ENCODE measurements at places on chromosomes 5 and 9. TPM values are rescaled to one million over a fixed set of nuclear protein-coding genes. Genes with fewer than 3 reads are reported as not detected.

DNA sequence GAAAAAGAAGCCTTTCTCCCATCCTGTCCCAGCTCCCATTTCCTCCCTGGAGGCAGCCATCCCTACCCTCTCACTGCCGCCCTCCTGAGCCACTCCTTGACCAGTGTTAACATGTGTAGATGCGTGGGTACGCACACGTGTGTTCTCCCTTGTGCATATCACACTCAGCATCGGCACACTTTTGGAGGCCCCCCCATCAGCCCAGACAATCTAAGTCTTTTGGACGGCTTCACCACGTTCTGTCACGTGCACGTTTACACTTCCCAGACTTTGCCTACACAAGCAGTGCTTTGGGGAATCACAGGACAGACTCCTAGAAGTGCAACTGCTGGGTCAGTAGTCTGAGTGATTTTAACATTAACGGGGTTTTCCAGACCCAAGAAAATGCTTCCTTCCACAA is 18.0 kb downstream of the HRH2 start:
- no peak for DNase-seq

TMEFF1 gene
- total RNA-seq = 0.20 TPM

GRCh38 chr9:137556069-137556838 is 4.6 kb downstream of the MRPL41 start:
- peak; percentile 83 for DNase-seq

GRCh38 chr9:136975644-136976043 is 1.7 kb upstream of the PTGDS start:
- DNase-seq = no peak

- DNase-seq = peak; percentile 81
Measured at GRCh38 chr9:124286292-124286931, 28.7 kb downstream of the NEK6 start.

HTR4 gene
- total RNA-seq = not detected

GPR21 gene
- total RNA-seq = 0.55 TPM

GRCh38 chr9:69276775-69277174 is 48.2 kb upstream of the ENTREP1 start:
- no peak for DNase-seq

GRCh38 chr5:43171926-43172325 is 20.1 kb upstream of the NIM1K start:
- DNase-seq = no peak

NR2F1-AS1 gene
- 1.8 TPM for total RNA-seq

CENPK gene
- 0.25 TPM for total RNA-seq

- no peak for DNase-seq
Measured at GRCh38 chr9:94888775-94889174, 162.3 kb downstream of the AOPEP start.

DNA sequence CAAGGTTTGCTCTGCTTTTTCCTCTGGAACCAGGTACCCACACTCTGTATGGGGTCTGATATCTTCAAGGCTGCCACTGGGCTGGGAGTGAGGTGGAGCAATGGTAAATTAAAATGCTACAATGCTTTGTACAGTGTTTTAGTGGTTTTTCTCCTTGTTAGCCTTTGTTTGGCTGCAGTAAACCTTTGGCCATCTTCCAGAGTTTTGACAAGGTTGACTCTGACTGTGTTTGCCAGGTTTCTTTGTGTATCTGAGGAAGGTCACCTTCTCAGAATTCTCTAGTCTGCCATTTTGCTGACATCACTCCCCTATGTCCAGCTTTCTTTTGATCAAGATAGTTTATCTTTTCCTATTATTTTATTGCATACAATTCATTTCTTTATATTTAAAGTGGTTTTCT is 11.2 kb downstream of the SPATA31D1 start:
- no peak for DNase-seq

GRCh38 chr5:2579126-2579525 is 172.4 kb downstream of the IRX2 start:
- no peak for DNase-seq

C1QTNF2 gene
- total RNA-seq = not detected

DNA sequence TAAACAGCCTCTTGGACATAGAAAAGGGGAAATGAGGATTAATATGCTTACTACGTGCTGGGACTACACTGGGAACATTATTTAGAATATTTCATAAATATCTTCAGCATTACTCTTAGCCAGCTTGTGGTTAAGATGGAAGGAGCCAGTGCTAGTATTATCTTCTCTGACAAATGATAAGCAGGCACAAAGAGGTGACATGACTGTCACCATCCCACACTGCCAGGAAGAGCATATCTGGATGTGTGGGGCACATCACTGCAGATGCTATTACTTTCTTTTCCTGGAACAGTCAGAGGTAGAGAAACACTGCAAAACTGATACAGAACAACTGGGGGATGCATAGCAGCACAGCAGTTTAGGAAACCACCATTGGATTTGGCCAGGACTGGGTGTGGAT is 281.0 kb upstream of the TNC start:
- DNase-seq = no peak

NUDT2 gene
- 8.7 TPM for total RNA-seq

- DNase-seq = peak; percentile 55
Measured at GRCh38 chr5:72818866-72819534, 2.5 kb downstream of the TNPO1 start.

NTRK2 gene
- 0.38 TPM for total RNA-seq

DNA sequence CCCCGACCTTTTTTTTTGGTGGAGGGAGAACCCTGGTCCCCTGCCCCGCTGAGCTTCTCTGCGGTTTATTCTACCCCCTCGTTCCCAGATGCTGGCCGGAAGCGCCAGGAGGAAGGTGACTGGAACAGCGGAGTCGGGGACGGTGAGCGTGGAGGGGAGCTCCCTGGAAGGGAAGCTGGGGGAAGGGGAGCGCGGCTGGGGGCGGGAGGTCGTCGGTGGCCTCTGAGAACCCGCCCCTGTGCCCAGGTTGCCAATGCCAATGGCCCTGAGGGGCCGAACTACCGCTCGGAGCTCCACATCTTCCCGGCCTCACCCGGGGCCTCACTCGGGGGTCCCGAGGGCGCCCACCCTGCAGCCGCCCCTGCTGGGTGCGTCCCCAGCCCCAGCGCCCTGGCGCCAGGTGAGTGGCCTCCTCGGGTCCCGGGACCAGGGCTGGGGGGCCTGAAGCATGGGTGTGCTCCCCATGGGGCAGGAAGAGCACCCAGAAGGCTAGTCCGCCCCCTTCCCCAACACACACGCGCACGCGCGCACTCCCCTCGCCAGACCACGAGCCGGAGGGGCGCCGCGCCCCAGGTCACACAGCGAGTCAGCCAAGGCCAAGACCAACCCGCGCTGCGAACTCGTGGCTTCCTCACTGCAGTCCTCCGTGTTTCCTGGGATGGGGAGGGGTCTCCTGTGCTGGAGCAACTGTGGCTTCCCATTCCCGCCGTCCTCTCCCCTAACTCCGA is 10.6 kb downstream of the MYOZ3 start:
- no peak for DNase-seq

FGF1 gene
- 0.25 TPM for total RNA-seq

GRCh38 chr5:32274548-32275395 is 38.0 kb downstream of the MTMR12 start:
- no peak for DNase-seq

PIP5K1B gene
- total RNA-seq = 0.30 TPM
